ENCODE measurements at places on chromosomes 1 and 21.

DNA sequence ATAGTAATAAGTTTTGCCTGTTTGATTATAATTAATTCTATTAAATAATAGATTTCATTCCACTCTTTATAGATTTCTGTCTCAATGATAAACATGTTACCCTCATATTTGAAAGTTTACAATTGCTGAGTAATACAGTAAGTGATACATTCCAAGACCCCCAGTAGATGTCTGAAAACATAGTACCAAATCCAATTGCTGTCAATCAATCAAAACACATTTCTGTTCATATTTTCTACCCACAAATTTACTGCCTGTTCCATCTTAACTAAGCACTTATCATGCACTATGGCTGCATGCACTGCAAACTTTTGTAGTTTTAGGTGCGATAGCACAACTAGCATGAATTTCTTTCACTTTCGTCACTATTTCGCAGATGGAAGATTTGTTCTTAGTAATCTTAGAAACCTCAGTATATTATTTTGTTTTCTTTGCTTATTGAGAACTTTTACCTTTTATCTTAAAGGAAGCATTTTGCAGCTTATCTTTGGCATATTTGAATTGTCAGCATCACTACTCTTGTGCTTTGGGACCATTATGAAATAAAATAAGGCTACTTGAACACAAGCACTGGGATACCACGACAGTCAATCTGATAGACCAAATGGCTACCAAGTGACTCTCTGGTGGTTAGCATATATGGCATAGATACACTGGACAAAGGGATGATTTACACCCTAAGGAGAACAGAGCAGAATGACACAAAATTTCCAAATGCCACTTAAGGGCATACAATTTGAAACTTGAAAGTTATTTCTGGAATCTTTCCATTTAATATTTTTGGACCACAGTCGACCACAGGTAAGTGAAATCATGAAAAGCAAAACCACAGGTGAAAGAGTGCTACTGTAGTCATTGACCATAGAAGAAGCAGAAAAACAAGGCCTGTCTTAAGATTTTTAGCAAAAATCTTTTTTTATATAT, 67.6 kb downstream of the RGS13 start:
- DNase-seq: no peak

DNA sequence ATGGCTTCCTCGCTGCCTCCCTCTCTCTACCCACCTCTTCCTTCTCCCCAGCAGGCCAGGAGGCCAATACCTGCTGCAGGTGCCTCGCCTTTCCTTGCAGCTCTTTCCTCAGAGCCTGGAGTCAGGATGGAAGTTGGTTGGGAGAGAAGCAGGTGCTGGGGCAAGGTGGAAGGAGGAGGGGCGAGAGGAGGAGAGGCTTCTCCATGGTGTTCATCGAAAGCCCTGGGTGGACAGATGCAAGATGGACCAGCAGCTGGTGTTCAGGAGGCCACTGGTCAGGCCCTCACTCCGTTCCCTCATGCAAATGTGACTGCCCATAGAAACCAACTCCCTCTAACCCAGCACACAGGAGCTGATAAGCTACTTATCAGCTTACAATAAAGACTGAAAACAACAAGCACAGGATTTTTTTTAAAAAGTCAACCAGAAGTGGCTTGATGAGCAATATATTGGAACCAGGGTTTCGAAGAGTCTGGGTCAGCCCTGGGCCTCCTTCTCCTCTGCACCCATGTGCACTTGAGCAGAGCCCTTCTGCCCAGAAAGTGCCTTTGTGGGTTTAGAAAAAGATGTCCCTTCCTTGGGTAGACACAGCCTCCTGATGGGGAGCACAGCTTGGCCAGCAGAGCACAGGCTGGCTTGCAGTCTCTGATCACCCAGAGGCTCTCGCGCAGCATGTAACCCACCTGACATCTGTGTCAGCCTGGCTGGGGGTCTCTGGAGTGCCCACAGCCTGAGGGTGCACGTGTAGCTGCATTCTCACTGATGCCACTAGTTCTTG, 16.6 kb upstream of the GSTM4 start:
- no peak for DNase-seq

GRCh38 chr1:223041481-223041880, 101.6 kb downstream of the TLR5 start:
- no peak for DNase-seq

DNA sequence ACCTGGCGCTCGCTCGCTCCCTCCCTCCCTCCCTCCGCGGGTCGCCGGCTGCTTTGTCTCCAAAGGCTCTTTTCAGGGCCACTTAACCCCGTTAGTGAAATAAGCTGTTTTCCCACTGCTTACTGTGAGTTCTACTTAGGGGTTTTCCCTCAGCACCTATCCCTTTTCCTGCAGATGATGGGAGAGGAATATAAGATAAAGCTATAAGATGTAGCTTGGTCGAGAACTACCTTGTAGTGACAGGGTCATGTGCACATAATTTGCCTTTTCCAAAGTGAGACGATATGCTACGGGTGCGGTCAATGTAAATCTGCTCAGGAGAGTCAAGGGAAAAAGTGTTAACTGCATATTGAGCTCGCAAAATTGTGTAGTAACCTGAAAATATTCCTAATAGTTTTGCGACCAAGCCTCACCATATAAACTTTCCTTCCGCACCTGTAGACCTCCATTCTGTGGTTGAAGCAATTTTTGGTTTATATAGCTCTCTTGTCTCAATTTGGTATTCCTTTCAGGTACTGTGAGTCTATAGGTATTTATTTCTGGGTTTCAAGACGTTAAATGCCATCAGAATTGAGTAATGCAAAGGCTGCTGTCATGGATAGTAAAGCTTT, 55.8 kb upstream of the BOLA1 start:
- peak; percentile 59 for DNase-seq
